Islet precursor cell (in vitro differentiated cells): ENCODE measurements at places on chromosomes 16 and 17.

- DNase-seq = peak; percentile 76
These were observed 71.4 kb downstream of the ABR start for GRCh38 chr17:1108478-1108764.

GRCh38 chr16:65061935-65062518, 59.8 kb downstream of the CDH11 start:
- no peak for DNase-seq

DNA sequence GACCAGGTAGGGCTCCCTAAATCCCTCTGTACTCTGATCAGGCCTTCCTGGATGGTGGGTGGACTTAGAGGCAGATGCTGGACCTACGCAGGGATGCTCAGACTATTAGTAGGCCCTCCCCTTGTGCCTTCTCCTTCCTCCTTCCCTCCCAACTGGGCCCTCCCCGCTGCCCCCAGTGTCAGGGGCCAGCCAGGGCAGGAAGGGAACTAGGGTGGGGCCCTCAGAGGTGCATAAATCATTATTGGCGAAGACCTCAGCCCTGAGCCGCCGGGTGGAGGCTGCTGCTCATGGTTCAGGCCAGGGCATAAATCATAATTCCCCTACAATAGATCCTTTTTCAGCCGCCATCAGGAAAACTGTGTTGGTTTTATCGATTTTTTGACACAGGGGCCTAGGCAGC, 81.4 kb downstream of the MRM1 start:
- no peak for DNase-seq

DNA sequence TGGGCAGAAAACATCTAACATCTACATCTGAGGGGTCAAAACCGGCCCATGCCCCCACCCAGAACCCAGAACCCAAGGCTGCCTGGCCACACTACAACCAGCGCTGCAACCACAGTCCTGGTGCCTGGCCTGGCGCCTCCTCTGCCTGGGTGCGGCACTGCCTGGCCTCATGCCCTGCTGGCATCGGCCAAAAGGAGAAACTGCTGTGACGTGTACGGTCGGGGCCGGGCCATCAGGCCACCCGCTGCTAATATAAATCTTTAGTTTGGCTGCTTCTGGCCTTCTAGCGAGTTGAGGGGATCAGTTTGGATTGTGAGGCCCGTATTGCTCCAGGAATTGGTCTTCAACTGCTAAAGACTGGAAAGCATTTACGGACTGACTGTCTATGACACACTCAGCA, 22.8 kb downstream of the TMEM204 start:
- no peak for DNase-seq

DNA sequence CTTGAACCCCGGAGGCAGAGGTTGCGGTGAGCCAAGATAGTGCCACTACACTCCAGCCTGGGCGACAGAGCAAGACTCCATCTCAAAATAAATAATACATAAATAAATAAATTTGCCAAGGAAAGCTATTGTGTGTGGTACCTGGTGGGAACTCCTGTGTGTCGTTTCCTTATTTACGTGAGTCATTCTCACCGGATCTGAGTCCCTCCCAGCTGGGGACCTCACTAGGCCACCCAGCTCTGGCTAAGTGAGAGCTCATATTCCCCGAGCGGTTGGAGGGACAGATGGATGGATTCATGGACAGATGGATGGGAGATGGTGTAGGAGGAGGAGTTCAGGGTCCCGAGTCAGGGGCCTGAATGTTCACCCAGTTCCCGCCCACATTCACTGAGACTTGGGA, 22.9 kb upstream of the C1QL1 start:
- no peak for DNase-seq

DNA sequence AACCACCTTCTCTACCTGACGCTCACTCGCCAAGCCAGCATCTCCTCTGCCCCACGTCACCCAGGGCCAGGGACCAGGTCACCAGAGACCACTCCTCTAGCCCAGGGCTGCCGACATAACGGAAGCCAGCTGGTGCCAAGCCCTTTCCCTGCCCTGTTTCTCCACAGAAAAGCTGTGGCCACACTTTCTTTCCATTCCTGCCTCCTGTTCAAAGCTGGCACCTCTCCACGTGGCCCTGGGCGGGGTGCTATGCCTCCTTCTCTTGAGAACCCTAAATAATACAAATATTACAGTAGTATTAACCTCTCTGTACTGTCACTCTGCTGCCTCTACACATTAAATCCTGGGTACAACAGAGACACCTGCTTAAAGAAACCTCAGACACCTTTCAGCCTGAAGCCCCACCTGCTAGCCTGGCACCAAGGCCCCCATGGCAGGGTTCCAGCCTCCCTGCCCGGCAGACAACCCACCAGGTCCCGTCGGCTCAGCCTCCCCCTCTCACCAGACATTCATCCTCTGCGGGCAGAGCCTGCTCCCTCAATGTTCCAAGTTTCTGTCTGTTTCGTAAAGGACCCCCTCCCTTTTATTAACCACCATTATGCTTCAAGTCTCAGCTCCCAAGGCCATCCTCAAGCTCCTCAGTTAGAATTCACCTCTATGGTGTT, 62.3 kb downstream of the TIMM22 start:
- DNase-seq = no peak

DNA sequence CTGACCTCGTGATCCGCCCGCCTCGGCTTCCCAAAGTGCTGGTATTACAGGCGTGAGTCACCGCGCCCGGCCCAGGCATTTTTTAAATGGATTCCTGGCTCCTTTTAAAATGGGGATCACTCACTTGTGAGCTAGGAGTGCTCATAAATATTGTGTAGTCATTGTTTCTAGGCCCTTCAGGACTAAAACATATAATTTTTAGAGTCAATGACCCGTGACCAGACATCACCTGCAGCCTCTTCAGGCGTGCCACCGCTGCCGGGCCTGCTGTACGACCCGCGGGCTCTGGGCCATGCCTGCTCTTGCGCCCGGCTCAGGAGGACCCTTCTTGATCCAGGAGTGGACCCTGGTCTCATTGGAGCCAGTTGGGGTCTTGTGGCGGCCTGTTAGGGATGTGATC, 30.8 kb downstream of the EFCAB5 start:
- no peak for DNase-seq

GRCh38 chr17:37779554-37779953, 34.7 kb upstream of the HNF1B start:
- DNase-seq = no peak

DNA sequence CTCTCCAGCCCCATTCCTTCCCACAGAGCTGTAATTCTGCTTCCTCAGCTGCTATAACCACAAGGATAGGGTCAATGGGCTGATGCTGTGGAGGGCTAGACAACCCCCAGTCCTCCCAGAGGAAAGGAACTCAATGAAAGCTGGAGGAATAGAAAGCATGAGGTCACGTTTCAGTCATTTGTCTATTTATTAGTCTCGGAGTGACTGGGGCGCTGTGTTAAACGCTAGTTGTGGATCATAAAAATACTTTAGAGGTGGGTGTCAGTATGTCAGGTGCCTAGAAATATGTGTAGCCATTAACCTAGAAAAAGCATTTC, 787 bp upstream of the CCL3L1 start:
- DNase-seq = peak; percentile 46

GRCh38 chr17:78817123-78817522, 23.5 kb downstream of the USP36 start:
- no peak for DNase-seq

DNA sequence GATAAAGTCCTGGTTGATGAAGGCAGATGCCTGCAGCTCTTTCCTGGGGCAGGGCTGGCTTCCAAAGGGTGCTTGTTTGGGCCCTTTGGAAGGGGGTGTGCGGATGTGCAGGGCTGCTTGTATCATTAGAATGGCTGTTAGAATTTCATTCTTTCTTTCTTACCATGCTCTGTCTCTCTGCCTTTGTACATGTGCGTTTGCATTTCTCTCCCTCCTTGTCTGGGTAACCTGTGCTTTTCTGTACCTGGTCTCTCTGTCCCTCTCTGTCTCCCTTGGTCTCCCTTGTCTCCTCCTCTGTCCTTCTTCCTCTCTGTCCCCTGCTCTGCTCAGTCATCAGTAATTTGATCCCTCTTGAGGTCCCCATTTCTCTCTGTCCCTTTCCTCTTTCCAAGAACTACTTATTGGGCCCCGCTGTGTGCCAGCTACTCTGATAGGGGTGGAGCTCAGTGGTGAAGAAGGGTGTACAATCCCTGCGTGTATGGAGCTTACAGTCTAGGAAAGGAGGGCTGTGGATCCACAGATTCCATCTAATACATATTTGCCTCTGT, 69.3 kb downstream of the PLCG2 start:
- DNase-seq = no peak

DNA sequence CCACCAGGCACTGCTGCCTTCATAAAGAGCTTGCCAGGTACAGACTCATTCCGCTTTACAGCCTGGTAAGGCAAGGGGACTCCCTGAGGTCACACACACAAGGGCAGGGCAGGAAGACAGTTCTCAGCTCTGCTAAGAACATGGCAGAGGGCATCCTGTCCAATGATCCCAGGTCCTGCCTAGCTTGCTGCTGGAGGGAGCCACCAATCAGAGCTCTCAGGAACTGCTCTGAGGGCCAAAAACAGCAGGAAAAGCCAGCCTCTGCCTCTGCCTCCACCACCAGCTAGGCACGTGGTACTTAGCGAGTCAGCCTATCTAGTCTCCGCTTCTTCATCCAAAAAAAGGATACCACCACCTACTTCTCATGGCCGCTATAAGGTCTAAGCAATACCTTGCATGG, 66.1 kb downstream of the GTF3C1 start:
- DNase-seq = no peak
